ENCODE measurements at places on chromosomes 12 and 14.

GRCh38 chr14:60723907-60724618 lies at the start of gene SIX4:
TSS of gene SIX4 (minus strand) at chr14:60724351. CDS start at chr14:60724074, 277 bp downstream.
- peak; percentile 90 for DNase-seq

GRCh38 chr12:50603817-50604639 lies 99.2 kb downstream of the DIP2B start:
- peak; percentile 72 for DNase-seq

GRCh38 chr12:71183846-71184245 lies 26.0 kb upstream of the TSPAN8 start:
- DNase-seq = no peak

GRCh38 chr12:51675071-51675803 lies 84.2 kb downstream of the SCN8A start:
- no peak for DNase-seq

- DNase-seq = no peak
Observed at GRCh38 chr12:131129839-131130238, 176.1 kb downstream of the ADGRD1 start.

GRCh38 chr12:40031965-40032364 lies 73.9 kb downstream of the SLC2A13 start:
- no peak for DNase-seq

- DNase-seq = peak; percentile 51
Observed at GRCh38 chr12:108856428-108857157, 790 bp downstream of the SSH1 start.

DNA sequence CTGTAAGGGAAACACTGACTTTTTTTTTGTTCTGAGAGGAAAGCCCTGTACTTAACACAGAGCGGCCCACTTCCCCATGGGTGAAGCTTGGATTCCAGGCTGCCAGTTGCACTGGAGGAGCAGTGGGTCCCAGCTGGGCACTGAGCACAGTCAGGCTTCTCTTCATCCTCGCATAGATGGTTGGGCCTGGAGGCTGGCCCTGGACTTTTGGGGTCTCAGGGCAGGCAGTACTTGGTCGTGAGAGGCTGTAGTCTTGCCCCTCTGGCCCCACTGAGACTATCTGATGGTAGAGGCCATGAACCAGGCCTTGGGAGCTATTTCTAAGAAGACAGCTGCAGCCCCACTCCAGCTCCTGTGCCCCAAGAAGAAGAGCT lies 6.2 kb upstream of the LHX5 start:
- DNase-seq = no peak

DNA sequence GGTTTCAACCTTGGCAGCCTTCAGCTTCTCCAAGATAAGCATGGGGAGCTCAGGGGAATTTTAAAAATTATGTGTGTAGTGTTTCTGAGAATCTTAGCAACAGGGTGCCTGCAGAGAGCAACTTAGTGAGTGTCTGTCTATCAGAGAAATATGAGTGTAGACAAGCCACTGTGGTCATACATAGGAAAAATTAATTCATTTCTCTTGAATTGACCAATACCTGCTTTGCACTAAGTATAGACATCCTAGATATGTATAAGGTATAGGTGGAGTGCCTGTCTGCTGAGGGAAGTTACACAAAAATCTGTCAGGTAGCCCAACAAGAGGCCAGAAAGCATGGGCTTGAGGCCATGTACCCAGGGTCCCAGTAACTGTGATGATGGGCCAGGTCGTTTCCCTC lies 20.7 kb downstream of the HELB start:
- DNase-seq = no peak

DNA sequence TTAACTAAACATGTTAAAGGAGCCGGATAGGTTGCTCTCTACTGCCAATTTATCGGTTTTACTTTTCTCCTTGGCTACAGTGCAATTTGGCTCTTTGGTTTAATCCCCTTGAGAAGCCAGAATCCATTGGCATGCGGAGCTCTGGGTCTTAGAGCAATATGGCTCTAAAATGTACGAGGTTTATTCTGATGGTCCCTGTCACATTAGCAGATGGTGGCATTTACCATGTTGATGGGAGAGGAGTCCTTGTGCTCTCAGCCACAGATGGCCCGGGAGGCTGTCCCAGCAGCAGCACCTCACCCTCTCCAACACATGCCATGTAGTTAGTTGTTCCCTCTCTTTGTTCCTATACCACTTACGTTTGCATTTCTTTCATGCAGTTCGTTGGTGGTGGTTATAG lies 179.7 kb downstream of the RGS6 start:
- peak; percentile 94 for DNase-seq
